Neural progenitor cell (in vitro differentiated cells): ENCODE measurements at places on chromosomes 6 and 20. TPM values are rescaled to one million over a fixed set of nuclear protein-coding genes. Genes with fewer than 3 reads are reported as not detected.
A peak's percentile ranks its signal among the peaks of the same experiment; 100 is the strongest.

DNA sequence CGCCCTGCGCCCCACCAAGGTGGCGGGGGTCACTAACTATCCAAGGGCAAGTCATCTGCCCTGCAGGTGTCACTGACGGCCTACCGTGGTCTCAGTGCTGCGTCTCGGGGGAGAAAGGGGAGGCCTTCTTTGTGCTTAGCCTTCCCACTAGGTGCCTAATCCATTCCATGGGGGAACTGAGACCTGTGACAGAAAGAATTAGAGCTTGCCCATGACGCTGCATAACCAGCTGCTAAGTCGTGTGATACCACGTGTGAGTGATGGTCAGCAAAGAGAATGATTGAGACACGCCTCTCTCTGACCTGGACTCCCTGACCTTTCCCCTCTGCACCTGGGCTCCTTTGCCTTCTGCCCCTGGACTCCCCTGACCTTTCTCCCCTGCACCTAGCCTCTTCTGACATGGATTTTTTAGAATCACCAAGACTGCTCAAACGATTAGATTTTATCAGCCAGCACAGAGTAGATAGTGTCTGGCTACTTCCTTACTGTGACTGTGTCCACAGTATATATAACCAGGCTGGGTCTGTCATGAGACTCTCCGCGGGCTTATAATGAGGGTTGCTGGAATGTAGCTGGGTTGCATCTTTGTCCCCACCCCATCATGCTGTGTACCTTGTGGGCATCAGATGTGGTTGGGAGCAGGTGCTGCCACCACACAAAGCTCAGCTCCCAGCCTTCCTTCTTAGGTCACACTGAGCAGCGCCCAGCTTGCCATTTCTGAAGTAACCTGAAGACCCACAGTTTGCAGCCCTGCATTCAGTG is 140.6 kb downstream of the TMEM242 start:
- peaks cover 11% of the 10 kb centered on the region for H3K36me3 ChIP-seq
- no peaks in the 10 kb centered on the region for H3K4me1 ChIP-seq
- no peaks in the 10 kb centered on the region for H3K27me3 ChIP-seq

DNA sequence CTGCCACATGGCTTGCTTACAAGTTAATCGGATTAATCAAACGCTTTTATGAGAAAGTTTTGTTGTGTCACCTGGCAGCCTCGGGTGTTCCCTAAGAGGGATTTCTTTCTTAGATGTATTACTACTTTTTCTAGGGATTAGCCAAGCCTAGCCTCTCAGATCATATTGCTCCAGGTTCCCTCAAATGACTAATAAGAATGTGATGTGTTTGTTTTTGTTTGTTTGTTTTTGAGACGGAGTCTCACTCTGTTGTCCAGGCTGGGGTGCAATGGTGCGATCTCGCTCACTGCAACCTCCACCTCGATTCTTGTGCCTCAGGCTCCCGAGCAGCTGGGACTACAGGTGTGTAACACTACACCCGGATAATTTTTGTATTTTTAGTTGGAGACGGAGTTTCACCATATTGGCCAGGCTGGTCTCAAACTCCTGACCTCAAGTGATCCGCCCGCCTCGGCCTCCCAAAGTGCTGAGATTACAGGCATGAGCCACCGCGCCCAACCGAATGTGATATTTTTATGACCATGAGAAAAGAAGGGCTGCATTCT is 977 bp downstream of the HMGN4 start:
- H3K27ac ChIP-seq = peak overlapping the region; percentile 92
- peaks cover 18% of the 10 kb centered on the region for H3K4me1 ChIP-seq
- no peaks in the 10 kb centered on the region for H3K27me3 ChIP-seq
- no peaks in the 10 kb centered on the region for H3K36me3 ChIP-seq

GRCh38 chr6:28808383-28808782 is 115.4 kb downstream of the TRIM27 start:
- no peak for DNase-seq
- peaks cover 8% of the 10 kb centered on the region for H3K4me1 ChIP-seq
- H3K4me3 ChIP-seq = peak overlapping the region; percentile 54
- no peaks in the 10 kb centered on the region for H3K36me3 ChIP-seq

- H3K36me3 ChIP-seq = no peaks in the 10 kb centered on the region
- H3K27me3 ChIP-seq = no peaks in the 10 kb centered on the region
- no peak overlapping the region for H3K4me3 ChIP-seq
- H3K4me1 ChIP-seq = peaks cover 14% of the 10 kb centered on the region
- peak overlapping the region; percentile 14 for H3K27ac ChIP-seq
- peak; percentile 54 for DNase-seq
Measured at GRCh38 chr6:94341173-94341572, 921.8 kb upstream of the EPHA7 start.

- no peak overlapping the region for H3K27ac ChIP-seq
- no peak overlapping the region for H3K4me3 ChIP-seq
- no peaks in the 10 kb centered on the region for H3K36me3 ChIP-seq
Measured at GRCh38 chr6:53792016-53792415, 2.8 kb upstream of the LRRC1 start.

Gene VGLL2
- total RNA-seq = not detected in 2 replicates

Gene LPIN3
- 2.8 and 8.9 TPM in 2 replicates for total RNA-seq
